ENCODE measurements at places on chromosomes 5 and 9.

DNA sequence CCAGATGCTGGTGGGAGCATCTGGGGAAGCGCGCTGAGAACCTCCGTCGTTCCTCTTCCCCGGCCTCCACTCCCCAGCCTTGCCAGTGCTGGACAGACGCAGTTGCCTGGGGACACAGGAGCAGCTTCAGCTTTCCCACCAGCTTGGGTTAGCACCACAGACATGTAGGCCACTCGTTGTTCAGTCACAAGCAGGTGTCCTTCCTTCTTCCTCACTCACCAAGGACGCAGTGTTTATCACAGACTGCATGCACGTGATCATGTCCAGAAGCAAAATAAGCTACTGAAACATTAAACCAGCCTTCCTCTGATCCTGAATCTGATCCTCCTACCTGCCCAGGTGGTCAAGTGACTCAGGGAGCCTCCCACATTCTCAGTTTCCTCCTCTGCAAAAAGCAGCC is 232.9 kb downstream of the SYK start:
- no peak for DNase-seq

DNA sequence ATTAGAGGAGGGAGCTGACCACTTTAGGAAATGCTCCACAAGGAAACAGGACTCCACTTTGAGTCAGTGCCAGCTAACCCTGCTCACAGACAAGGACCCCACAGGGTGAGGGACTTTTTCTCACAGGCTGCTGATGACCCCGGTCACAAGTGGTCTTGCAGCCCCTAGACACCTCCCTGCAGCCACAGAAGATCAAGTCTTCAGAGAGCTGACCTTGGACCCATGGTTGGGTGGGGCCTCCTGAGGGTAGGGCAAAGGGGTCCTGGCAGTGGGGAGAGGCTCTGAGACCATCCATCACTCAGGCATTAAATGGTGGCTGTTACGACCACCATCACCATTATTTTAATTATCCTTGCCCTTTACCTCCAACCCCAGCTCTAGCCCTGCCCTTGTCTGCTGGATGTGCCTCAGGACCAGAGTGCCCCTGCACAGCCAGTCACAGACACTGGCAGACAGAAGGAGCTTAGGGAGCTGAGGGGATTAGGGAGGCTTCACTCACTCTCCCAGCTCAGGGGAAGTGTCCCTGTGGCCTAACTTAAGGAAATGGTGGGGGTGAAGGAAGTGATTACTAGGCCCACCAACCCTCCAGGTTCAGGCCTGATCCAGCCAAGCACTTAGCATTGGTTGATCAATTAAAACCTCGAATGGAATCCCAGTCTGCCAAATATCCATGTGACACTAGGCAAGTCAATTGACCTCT is 1.6 kb downstream of the ACSL6 start:
- DNase-seq = no peak

- DNase-seq = no peak
These were observed 208.1 kb downstream of the SNX18 start for GRCh38 chr5:54725391-54726280.

DNA sequence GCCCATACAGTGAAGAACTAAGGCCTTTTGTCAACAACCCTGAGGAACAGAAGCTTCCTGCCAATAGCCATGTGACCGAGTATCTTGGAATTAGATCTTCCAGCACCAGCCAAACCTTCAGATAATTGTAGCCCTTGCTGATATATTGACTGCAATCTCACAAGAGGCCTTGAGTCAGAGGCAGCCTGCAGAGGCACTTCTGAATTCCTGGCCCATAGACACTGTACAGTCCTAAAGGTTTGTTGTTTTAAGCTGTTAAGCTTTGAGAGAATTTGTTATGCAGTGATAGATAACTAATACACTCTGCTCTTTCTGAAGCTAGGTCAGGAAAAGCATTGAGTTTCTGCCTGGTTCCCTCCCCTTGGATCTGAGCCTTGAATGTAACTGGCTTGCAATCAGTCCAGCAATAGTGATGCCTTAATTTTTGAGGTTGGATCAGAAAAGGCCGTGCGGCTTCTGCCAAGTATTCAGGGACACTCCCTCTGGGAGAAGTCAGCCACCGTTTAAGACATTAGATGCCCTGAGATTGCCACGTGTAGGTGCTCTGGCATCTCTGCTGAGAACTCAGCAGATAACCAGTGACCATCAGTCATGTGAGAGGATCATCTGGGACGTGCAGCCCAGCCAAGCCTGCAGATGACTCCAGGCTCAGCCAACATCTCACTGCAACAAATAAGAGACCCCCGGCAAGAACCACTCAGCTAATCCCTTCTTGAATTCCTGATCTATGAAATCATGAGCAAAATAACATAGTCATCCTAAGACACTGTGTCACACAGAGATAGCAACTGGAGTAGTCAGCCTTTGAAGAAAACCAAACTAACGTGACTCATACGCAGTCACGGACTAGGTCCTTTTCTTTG is 126.8 kb upstream of the STC2 start:
- no peak for DNase-seq

DNA sequence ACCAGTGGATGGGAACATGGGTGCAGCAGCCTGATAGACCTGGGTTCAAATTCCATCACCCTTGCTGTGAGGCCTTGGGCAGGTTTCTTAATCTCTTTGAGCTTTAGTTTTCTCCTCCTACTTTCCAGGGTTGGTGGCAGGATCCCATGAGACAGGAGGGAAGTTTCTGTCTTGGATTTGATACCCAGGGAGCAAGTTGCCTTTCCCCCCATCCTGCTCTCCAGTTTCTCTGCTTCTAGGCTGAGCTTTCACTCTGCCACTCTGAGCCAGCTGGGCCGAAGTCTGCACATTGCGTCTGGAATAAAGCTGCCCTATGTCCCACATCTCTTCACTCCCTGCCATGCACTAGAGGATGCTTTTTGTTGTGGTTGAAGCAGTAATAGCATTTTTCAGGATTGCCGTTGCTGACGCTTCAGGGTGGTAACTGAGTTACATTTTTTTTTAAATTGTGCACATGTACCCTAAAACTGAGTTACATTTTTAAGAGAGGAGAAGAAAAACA is 40.5 kb upstream of the ANGPTL2 start:
- DNase-seq = no peak

GRCh38 chr5:64807520-64807919 is 38.8 kb downstream of the CWC27 start:
- no peak for DNase-seq

DNA sequence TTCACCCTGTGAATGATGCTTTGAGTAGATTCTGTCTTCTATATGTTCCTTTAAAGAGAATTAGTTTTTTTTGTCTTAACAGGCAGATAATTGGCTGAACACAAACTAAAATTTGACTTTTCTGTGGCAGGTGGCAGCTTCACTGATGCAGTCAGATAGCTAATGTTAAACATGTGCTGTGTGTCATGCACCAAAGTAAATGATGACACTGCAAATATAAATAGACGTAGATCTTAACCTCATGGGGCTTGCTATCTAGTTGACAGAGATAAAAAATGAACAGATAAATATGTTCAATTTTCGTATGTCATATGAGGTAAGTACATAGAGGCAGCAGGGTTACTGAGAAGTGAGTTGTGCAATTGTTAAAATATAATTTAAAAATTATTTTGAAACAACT is 82.7 kb downstream of the PARP8 start:
- peak; percentile 19 for DNase-seq

DNA sequence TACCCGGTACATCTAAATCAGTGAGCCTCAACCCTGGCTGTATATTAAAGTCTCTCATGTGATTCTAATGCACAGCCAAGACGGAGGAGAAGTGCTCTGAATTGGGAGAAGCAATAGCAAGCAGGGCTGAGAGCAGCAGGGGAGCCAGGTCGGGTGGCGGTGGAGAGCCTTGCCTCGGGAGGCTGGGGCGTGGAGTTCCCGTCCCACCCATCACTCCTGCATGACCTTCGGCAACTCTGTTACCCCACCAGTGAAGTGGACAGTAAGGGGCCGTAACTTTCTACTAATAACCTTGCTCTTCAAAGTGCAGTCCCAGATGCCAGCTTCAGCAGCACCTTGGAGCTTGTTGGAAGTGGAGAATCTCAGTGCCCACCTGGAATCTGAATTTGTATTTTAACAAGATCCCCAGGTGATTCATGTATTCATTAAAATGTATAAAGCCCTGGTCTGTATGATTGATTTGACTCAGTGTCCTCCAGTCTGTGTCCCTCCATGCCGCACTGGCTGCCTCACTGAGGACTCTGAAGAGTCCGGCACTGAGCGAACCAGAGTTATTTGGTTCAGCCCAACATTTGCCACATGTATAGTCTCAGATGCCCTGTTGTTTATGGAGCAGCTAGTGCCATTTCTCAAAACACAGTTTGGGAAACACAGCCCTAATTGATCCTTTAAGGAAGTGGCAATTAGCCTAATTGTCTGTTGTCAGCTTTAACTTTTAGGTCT is 6.5 kb downstream of the ERGIC1 start:
- no peak for DNase-seq

- no peak for DNase-seq
These were observed 27.9 kb upstream of the DTWD2 start for GRCh38 chr5:119016125-119016774.

DNA sequence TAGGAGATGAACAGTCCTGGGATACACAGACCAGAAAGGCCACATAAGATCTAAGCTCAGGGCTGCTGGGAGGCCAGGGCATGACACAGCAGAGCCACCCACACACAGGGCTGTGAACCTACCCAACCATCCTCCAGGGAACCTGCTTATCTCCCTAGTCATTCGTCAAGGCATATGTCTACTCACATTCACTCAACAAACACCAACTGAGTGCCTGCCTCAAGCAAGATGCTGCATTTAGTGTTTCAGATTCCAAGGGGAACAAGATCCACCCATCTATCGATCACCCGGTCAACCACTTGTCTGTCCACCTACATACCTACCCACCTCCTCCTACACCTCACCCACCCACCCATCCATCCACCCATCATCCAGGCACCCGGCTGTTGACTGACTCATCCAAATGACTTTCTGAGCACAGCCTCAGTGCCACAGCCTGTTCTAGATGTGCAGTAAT is 1.9 kb downstream of the DPM2 start:
- DNase-seq = no peak

- no peak for DNase-seq
These were observed 334.8 kb downstream of the DRD1 start for GRCh38 chr5:175109058-175109755.

DNA sequence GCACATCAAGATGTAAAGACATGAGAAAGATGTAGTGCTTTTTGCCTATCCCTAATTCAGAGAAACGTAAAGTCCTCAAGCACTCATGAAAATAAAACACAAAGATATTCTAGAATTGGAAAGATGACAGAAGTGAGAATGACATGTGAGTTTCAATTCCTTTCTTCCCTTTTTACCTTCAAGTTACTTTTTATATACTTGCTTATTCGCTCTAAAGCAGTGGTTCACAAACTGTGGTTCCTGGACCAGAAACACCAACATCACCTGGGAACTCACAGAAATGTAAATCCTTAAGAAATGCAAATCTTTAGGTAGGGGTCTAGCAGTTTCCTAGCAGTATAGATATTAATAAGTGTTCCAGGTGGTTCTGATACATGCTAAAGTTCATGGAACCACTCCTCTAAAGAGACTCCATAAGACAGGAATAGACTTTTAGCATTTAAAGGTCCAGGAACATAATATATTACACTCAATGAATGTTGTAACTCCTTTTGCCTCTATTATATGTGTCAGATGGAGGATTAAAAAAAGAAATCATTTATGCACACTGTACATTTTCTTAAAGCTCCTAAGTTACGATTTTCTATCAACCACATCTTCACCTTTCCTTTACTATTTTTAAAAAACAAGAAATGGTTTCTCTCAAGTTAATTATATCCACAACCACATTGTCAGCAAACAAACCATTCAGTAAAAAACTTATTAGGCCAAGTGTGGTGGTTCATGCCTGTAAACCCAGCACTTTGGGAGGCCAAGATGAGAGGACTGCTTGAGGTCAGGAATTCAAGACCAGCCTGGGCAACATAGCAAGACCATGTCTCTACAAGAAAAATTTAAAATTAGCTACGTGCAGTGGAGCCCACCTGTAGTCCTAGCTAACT is 39.9 kb downstream of the ERP44 start:
- no peak for DNase-seq

GRCh38 chr5:17816944-17817343 is 182.7 kb downstream of the TAF11L14 start:
- DNase-seq = no peak

GRCh38 chr5:142427015-142427364 is 102.2 kb upstream of the SPRY4 start:
- no peak for DNase-seq

DNA sequence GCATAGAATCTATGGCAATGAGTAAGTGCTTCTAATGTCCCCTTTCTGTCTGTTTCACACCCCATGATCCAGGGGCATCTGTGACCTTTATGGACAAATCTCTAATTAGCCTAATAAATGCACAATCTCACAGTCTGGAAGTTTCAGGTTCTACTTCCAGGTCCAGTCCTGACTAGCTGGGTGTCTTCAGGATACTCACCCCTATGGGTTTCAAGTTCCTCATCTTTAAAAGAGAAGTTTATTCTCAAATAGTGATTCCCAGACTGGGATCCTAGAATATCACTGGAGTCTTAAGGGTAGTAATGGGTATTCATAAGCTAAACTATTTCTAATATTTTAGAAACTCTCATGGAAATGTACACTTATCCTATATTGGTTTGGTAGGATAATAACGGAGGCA is 77.2 kb upstream of the ABCA1 start:
- no peak for DNase-seq

DNA sequence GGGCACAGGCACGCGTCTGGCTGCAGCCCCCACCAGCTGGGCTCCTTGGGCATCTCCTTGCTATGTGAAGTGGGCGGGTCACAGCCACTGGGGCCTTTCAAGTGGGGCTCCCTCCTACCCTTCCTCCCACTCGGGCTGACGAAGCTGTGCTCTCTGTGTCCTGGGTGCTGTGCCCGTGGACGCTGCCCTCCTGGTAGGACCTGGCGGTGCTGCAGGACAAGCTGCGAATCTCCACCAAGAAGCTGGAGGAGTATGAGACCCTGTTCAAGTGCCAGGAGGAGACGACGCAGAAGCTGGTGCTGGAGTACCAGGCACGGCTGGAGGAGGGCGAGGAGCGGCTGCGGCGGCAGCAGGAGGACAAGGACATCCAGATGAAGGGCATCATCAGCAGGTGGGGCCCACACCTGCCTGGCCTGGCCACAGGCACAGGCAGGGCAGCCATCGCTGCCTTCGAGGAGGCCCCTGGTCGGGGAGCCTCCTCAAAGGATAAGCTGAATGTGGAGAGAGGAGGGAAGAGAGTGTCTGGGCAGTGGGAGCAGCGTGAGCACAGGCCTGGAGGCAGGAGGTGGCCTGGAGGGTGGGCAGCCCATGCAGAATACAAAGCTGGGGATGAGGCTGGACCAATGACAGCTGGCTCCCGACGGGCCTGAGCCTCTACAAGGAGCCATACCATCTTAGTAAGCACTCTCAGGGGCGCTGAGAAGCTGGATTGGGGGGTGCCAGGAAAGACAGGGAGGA is 124.7 kb downstream of the DAB2IP start:
- no peak for DNase-seq

DNA sequence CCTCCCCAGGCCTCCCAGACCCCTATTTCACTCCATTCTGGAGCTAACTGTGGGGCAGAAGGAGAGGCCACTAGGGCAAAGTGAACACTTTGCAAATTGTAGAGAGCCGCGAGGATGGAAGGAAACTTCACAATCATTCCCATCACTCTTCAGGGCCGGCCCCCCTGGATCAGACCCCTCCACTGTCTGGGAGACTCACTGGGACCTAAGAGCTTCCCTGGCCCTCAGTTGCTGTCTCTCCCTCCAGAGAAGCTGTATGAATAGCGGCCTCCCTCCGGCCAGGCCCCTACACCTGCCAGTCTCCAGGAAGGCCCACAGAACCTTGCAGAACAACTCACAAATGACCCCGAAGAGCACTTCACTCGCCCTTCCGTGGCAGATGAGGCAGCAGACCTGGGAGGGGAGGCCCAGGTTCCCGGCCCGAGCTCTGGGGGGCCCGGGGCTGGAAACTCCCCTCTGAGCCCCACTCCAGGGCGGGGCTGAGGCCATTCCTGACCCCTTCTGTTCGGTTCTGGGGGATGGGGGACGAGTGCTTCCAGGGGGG is 141.9 kb upstream of the IER5L start:
- no peak for DNase-seq
